T-helper 17 cell (primary cell): ENCODE measurements at places on chromosomes 5 and 9. TPM values are rescaled to one million over a fixed set of nuclear protein-coding genes. Genes with fewer than 3 reads are reported as not detected.

Gene ZNF883
- 1.3 TPM for total RNA-seq

Gene ECSCR
- not detected for total RNA-seq

Gene WDR36
- total RNA-seq = 27.9 TPM

Gene FBXL7
- total RNA-seq = not detected

Gene LCN15
- total RNA-seq = not detected

DNA sequence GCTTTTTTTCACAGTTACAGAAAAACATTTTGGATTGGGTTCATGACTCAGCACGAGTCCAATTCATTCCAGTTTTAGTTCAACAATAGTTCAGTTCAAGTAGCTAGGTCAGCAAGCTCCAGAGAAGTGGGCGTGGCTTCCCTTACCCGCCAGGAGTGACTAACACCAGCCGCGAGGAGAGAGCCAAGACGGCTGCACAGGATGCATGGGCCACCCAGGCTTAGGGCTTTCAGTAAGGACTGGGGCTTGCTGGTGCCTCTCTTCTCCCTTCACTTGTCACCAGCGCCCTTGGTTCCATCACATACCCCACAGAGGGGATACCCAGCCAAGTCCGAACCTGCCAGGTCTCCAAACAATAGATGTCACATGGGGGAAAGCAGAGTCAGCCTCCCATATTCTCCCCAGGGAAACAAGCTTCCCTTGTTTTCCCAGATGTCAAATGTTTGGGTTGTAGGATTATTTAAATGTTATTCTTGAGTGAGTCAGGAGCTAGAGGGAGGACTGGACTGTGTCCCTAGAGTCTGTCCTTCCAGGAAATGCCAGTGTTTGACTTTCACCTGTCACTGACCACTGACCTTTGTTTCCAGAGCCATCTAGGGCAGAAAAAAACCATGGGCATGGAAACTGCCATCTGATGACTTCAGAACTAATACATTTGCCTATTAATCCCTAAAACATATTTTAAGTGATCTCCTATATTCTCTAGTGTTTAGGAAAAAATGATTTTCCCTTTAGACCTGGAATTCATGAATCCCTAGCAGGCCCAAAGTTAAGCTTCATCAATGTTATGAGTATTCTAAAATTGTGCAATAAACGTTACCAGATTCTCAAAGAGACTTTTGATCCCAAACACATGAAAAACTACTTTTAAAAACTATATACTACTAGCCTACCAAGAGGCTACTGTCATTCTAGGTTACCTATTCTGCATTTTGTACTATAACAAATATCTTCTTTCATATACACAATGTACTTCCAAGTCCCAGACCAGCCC, 51.9 kb downstream of the NIPAL4 start:
- H3K4me1 ChIP-seq = peaks cover 35% of the 10 kb centered on the region
- no peak for DNase-seq
- H3K4me3 ChIP-seq = no peak overlapping the region
- peaks cover 11% of the 10 kb centered on the region for H3K36me3 ChIP-seq
- no peaks in the 10 kb centered on the region for H3K27me3 ChIP-seq
- peak overlapping the region; percentile 86 for H3K27ac ChIP-seq

DNA sequence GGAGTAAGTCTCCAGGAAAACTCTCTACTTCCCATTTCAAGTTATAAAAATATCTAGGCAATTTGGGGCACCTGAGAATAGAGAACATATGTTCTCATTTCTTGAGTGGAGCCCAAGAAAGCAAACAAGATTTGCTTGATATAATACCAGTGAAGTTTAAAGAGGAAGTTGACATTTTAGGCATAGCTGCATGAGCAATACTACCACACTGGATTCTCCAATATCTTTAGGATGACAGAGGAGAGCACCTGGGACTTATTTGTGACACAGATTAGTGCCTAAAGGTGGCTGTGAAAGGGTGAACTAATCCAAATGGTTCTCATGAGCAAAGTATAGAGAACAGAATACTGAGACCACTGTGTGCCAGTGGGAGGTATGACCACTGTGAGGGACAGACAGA, 423.5 kb upstream of the RIOK2 start:
- no peak overlapping the region for H3K27ac ChIP-seq
- no peaks in the 10 kb centered on the region for H3K27me3 ChIP-seq
- no peak for DNase-seq

DNA sequence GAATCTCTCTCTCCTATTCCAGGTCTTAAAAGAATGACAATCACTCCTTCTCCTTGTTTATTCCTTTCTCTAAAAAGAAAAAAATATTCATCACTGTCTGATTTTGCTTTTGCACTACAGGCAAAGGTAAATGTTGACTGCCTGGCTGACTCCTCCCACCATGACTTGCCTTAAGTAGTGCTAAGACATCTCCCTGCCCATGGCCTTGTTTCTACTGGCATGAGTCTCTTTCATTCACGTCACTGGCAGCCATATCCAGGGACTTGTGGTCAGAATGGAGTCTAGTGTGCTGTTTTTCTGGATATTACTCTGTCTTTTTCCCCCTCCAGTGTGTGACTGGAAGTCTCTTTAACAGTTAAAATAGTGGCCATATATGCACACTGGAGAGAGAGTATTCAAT, 522.9 kb upstream of the DAB2 start:
- no peaks in the 10 kb centered on the region for H3K27me3 ChIP-seq
- no peak for DNase-seq
- peaks cover 2% of the 10 kb centered on the region for H3K36me3 ChIP-seq
- H3K4me3 ChIP-seq = no peak overlapping the region
- H3K27ac ChIP-seq = no peak overlapping the region

- no peaks in the 10 kb centered on the region for H3K36me3 ChIP-seq
- no peak for DNase-seq
- no peak overlapping the region for H3K4me3 ChIP-seq
- no peaks in the 10 kb centered on the region for H3K27me3 ChIP-seq
These were observed 1683.2 kb downstream of the MAT2B start for GRCh38 chr5:165188556-165189175.

DNA sequence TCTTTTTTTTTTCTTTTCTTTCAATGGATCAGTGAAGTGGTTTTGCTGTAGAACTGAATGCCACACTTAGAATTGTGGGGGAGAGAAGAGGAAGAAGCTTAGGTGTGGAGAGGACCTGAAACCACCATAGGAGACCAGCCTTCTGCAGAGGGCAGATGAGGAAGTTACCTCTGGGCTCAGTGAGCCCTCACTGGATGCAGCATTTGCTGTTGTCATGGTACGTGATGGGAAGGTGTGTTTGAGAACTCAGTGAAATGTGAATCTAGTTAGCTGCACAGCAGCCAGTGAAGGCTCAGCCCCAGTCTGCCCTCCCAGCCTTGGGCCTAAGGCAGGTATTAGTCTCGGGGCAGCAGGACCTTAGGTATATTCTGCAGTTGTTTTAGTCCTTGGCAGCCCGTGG, 17.5 kb downstream of the CYFIP2 start:
- peak overlapping the region; percentile 43 for H3K4me3 ChIP-seq
- no peaks in the 10 kb centered on the region for H3K27me3 ChIP-seq
- peaks cover 47% of the 10 kb centered on the region for H3K4me1 ChIP-seq
- H3K36me3 ChIP-seq = no peaks in the 10 kb centered on the region
- no peak for DNase-seq
